ENCODE measurements at places on chromosomes 13 and 19.

DNA sequence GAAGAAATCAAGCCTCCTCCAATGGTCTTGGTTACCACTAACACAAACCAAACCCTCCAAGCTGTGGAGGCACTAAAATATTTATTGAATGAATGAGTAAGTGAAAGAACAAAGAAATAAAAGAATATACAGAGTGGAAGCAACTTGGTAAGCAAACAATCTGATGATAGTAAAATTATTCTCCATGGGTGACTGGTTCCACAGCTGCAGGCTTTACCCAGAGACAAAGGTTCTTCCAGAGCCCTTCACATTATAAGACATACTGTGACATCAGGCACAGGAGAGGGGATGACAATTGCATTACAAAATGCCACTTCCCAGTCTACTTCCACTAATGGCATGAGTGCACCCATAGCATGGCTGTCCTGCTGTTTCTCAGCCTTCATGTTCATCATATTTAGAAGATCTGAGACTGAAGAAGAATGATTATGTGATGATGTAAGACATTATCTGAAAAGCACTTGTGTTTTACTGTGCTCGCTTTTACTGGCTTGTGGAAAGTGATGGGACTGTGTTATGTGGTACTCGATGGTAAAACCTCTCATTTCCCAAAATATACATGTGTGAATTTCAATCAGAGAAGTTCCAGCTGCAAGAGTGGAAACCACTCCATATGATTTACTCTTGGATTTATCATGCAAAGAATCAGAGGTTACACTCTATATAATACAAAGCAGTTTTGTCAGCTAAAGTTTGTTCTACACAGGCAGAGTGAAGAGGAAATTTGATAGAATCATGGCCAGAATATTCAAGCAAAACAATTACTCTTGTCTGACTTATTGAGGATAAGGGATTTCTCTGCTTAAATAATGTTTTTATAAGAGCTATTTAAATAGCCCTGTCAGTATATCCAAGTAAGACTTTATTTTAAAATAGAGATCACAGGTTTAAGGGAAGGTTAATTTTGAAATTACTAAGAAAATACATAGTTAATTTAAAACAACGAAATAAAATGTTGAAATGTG is 220.2 kb upstream of the NBEA start:
- no peak for DNase-seq

DNA sequence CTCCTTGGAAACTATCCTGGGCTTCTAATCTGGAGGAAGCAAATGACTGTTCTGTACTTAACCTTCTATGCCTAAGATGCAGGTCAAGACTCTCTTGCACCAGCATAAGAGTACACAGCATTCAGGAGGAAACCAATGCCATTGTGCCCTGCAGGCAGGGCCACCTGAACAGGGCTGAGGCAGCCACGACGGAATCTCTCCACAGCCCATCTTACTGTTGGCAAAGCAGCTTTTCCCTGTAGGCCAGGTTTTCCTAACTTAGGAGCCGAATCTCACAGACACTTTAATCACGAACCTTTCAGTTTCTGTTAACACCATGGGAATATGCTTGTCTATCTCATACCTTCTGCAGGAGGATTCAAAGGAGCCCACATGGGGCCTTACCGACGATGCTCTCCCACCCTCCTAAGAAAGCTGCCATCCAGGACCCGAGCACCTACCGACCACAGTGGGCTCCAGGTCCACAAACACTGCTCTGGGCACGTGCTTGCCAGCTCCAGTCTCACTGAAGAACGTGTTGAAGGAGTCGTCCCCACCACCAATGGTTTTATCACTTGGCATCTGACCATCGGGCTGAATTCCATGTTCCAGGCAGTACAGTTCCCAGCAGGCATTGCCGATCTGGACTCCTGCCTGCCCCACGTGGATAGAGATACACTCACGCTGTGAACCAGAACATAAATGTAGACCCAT is 2.6 kb downstream of the TUBA3C start:
- DNase-seq, result no peak

DNA sequence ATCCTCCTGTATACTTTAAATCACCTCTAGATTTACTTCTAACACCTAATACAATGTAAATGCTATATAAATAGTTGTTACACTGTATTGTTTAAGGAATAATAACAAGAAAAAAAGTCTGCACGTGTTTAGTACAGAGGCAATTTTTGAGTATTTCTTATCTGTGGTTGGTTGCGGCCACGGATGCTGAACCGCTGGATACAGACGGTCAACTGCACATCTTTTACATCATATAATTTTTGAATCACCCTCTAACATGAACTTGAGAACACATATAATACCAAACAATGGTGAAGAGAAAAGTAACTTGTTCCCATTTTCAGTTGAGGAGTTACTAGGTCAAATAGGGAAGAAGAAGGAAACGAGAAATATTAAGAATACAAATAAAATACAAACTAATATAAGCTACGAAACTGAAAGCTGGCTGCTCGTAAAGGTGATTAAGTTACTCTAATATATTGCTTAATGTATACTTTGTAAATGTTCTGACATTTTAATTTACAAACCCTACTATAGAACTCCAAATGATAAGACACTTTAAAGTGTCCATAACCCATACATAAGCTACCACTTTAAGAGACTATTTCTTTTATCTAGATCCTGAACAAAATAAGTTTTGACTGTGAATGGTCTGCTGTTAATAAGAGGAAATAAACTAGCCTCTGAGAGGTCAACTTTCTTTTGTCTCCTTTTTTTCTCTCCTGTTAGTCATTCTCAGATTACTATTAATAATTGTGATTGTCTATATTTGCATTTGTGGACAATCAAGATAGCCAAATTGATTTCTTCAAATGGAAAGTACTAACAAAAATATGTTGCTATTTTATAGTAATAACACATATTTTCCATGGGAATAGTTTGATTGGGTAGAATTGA is 457.4 kb downstream of the DIAPH3 start:
- DNase-seq, result no peak

GRCh38 chr19:51227966-51228365 is 3.1 kb downstream of the CD33 start:
- DNase-seq, result no peak

All from neuronal stem cell (in vitro differentiated cells).